Stimulated activated CD4-positive, alpha-beta T cell treated with anti-CD3 and anti-CD28 coated beads, TNF-alpha, amount 100 ng/mL, for 24 hours (primary cell): ENCODE measurements at places on chromosomes 2 and 18.

- no peak for DNase-seq
Measured at GRCh38 chr2:40367652-40368051, 84.2 kb downstream of the SLC8A1 start.

DNA sequence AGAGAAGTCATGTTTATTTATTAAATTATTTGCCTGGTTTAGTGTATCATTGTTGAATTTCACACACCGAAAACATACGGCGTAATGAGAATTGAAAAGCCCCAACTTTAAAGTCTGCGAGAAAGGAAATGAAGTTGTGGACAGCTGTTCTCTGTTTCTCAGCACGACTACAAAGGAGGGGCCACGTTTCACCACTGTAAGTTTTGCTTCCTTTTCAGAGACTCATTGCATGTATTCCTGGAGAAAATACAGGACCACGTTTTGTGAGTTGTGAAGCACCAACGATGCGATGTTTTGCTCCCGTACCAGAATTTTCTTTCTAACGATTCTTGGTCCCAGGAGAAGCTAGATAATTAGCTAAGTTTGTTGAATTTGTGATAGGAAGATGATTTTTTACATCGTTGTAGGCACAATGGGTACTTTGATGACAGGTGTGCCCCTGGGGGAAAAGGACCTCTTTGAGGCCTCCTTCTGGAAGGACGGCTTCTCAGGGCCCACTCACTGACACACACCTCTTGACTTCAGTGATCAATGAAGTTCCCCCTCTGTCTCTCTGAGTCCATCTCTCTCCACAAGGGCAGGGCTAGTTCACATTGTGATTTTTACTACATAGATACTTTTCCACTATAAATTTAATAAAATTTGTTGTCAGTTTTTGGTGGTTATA is 23.7 kb upstream of the ACKR3 start:
- no peak for DNase-seq

GRCh38 chr2:29066997-29067605 is 7.2 kb downstream of the PCARE start:
- no peak for DNase-seq

DNA sequence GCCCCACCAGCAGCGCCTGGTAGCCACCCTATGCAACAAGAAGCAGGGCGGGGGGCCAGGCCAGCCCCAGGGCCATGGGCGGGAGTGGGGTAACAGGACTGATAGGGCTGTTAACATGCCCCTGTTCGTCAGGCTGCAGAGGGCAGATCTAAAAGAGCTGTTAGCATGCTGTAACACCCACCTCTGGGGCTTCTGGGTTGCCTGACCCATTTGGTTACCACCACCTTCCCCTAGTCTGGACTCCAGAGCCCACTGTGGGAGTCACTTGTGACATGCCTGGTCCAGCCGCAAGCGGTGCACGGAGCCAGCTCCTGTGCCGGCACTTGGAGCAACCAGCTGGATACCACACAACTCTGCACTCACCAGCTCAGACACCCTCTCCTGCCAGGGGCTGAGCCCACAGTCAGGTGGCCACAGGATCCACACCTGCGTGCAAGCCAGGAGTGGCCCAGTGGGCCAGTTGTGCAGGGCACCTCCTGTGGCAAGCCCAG is 2.1 kb downstream of the METTL8 start:
- no peak for DNase-seq

DNA sequence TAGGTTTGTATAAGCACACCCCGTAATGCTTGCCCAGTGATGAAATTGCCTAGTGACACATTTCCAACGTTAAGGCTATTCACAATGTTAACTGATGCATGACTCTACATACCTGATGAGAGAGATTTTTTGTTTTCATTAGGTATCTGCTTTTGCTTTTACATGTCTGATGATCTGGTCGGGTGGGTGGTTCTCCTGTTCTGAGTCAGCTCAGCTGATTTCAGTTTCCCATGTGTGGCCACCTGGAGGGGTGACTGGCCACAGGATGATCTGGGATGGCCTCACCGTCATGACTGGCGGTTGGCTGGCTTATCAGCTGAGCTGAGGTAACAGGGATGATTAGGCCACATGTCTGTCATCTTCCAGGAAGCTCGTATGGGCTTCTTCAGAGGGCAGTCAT is 33.8 kb upstream of the ACYP2 start:
- DNase-seq, result no peak

GRCh38 chr2:10883066-10883465 is 28.7 kb upstream of the KCNF1 start:
- DNase-seq, result no peak

DNA sequence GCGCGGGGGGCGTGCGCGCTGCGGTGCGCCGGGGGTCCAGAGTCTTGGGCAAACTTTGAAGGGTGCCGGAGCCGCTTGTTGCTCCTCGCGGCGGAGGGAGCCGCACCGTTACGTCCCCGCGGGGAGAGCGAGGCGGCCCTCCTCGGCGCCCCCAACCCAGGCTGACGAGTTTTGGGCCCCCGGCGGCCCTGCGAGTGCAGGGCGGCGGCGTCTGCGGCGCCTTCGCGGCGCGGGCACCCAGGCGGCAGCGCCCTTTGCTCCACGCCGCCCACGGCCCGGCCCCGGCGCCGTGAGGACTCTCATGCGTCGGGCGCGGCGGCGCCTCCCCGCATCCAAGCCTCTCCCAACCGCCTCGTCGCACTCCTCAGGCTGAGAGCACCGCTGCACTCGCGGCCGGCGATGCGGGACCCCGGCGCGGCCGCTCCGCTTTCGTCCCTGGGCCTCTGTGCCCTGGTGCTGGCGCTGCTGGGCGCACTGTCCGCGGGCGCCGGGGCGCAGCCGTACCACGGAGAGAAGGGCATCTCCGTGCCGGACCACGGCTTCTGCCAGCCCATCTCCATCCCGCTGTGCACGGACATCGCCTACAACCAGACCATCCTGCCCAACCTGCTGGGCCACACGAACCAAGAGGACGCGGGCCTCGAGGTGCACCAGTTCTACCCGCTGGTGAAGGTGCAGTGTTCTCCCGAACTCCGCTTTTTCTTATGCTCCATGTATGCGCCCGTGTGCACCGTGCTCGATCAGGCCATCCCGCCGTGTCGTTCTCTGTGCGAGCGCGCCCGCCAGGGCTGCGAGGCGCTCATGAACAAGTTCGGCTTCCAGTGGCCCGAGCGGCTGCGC is 814 bp downstream of the FZD7 start:
- no peak for DNase-seq

- no peak for DNase-seq
Measured at GRCh38 chr2:230134496-230135129, 65.9 kb upstream of the SLC16A14 start.

DNA sequence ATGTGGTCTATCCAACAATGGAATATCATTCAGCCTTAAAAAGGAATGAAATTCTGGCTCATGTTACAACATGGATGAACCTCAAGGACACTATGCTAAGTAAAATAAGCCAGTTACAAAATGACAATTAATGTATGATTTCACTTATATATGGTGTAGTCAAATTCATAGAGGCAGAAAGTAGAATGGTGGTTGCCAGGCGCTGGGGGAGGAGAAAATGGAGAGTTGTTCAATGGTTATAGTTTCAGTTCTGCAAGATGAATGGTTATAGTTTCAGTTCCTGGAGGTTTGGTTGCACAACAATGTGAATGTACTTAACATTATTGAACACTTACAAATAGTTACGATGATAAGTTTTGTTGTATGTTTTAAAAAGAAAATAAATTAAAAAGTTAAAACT is 79.2 kb upstream of the IL1R2 start:
- DNase-seq, result no peak

GRCh38 chr18:74715865-74716712 is 118.4 kb downstream of the ZNF407 start:
- no peak for DNase-seq

DNA sequence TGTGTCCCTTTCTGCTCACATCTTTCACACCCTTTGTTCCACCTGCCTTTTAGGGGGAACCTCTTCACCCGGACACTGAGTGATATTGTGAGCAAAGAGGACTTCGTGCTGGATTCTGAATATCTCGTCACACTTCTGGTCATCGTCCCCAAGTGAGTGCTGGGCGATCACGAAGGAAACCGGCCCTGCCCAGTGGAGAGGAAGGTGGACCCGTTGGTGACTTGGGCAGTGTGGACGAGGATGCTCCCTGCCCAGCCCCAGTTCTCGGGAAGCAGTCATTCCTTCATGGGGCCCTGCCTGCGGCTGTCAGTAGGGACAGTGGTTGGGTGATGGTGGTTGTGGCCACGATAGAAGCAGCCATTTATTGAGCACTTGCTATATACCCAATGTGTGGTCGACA is 40.8 kb downstream of the PDIA6 start:
- DNase-seq, result no peak

- DNase-seq, result no peak
Measured at GRCh38 chr2:12183032-12183645, 436.7 kb downstream of the LPIN1 start.

GRCh38 chr2:237686659-237687136 is 59.3 kb downstream of the LRRFIP1 start:
- no peak for DNase-seq

GRCh38 chr2:5507367-5507766 is 184.8 kb upstream of the SOX11 start:
- DNase-seq, result no peak

GRCh38 chr18:46754188-46754587 is 2.7 kb downstream of the ST8SIA5 start:
- no peak for DNase-seq

GRCh38 chr2:221360312-221360711 is 211.8 kb downstream of the EPHA4 start:
- no peak for DNase-seq

GRCh38 chr2:199457147-199458008 is at the start of gene SATB2:
TSS of gene SATB2 (minus strand) at chr2:199457939. CDS start at chr2:199456037, 1,902 bp downstream.
- no peak for DNase-seq

DNA sequence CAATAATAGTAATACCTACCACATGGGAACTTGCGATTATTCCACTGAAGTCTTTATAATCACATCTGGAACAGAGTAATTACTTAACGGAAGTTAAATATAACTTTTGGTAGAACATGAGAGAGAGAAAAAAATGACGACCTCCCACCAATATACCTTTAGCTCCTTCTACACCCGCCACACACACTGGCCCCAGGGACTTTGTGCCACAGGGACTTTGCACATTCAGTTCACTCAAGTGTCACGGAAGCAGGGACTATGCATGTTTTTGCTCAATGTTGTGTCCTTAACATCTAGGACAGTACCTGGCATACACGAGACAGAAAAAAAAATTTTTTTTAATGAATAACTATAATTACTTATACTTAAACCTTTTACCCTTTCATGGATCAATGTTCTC is 4.0 kb downstream of the GPR155 start:
- DNase-seq, result no peak

DNA sequence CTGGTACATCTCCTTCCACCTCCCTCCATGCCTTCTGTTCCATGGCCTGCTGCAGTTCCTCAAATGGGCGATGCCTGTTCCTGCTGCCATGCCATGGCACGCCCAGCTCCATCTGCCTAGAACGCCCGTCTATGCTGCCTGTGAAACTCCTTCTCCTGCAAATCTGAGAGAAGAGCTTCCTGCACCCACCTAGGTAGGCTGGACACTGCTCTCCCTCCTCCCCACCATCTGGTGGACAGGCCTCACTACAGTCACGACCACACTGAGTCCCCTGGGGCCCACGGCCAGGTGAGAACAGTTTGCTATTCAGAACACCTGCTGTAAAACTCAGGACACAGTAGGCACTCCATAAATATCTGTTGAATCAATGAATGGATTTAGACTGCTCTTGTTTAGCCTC is 92.4 kb downstream of the LAMA1 start:
- no peak for DNase-seq

GRCh38 chr18:57947117-57947516 is 96.9 kb upstream of the NEDD4L start:
- DNase-seq, result no peak

- DNase-seq, result no peak
Measured at GRCh38 chr2:161975062-161975812, 98.8 kb downstream of the DPP4 start.

DNA sequence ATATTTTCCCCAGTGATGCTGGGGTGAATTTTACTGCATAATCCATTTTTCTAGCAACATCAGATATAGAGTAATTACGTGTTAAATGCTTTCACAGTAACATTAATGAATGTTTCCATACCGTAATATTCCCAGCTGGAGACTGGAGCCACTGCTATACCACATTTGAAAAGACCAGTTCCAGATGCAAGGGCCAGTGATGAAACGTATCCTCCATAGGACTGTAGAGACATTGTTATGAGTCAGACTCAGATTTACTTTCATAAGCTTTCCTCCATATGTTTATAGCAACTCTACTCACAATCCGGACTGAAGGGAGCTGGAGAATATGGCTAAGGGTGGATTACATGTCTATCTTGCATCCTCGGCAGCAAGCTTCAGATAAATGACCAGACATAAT is 22.7 kb upstream of the GCG start:
- no peak for DNase-seq

DNA sequence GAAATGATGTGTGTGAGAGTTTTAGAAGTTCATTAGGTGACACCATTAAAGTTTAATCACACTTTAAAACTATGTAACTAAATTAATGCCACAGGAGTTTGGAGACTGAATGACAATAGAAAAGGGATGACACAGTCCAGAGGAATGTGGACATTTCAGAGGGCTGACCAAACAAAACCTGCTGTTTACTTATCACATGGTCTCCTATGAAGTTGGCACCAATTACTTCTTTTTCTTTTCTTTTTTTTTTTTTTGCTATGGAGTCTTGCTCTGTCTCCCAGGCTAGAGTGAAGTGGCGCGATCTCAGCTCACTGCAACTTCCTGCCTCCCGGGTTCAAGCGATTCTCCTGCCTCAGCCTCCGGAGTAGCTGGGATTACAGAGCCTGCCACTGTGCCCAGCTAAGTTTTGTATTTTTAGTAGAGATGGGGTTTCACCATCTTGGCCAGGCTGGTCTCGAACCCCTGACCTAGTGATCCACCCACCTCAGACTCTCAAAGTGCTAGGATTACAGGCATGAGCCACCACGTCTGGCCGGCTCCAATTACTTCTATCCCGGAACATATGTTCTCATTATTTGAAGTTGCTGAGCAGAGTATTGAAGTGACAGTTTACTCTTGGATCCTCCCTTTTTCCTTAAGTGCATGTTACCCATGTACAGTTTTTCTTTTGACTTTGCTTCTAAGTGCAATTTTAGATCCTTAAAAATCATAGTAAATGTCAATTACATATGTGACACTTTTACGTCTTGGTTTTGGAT is 4.3 kb downstream of the AGPS start:
- no peak for DNase-seq

GRCh38 chr2:170928036-170928823 is 823 bp upstream of the GORASP2 start:
- DNase-seq, result no peak

DNA sequence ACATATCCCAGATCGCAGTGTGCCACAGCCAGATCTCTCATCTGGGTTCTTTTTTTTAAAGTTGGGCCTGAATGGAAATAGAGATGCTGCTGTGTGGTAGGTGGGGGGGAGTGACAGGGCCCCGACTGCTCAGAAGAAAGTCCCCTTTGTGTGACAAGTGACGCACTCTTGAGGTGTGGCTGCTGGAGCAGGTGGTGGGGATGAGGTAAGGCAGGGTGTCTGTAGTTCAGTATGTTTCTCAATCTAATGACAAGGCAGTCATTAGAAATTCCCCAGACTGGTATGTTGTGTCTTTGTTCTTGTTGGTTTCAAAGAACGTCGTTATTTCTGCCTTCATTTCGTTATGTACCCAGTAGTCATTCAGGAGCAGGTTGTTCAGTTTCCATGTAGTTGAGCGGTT is 128.8 kb upstream of the TACR1 start:
- no peak for DNase-seq

- DNase-seq, result no peak
Measured at GRCh38 chr18:23106575-23106974, 28.7 kb upstream of the CABLES1 start.
